Substantia nigra (tissue), 51 donors: ENCODE measurements at places on chromosomes 7 and 10.

- DNase-seq, result no peak
Observed at GRCh38 chr10:128940081-128940480, 527.0 kb upstream of the MGMT start.

GRCh38 chr10:15658069-15658702, 61.5 kb downstream of the ITGA8 start:
- no peak for DNase-seq

GRCh38 chr7:35370687-35371086, 116.8 kb upstream of the TBX20 start:
- no peak for DNase-seq

DNA sequence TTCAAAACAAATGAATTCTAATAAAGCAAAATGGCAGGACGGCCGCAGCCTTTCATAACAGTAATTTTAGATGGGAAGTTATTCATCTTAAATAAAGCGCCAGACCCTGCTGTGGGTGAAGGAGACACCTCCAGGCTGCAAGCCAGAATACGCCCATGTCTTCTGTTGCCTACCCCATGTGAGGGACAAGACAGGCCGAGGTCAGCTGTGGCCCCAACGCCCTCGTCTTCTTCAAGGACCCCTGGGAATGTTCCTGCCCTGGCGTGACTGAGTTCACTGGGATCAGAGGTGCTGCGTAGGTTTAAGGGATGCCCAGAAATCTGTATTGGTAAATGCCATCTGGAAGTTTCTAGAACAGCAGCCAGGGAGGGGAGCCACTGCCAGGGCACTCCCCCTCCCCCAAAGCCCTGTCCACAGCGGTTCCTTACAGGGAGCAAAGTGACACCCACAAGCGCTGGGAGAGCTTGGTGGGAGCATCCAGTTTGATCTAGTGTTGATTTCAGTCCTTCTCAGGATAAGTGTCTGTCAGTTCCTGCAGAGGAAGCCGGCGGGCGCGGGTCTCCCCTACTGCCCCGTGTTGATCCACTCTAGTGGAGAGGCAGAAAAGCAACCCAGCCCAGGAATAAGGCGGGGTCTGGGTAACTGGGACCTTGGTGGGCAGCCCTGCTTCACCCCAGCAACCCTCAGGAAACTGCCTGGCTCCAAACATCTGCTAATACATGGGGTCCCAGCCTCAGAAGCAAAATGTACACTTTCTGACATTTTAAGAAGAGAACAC, 20.6 kb downstream of the PAPOLB start:
- DNase-seq, result no peak

- no peak for DNase-seq
Observed at GRCh38 chr10:34337917-34338316, 477.2 kb downstream of the PARD3 start.

GRCh38 chr10:84118395-84119006, 20.8 kb upstream of the GHITM start:
- no peak for DNase-seq

- no peak for DNase-seq
Observed at GRCh38 chr7:1238450-1238882, 5.8 kb downstream of the UNCX start.

GRCh38 chr7:49714182-49714581, 59.3 kb upstream of the VWC2 start:
- no peak for DNase-seq

- no peak for DNase-seq
Observed at GRCh38 chr7:29723599-29723998, 82.7 kb upstream of the WIPF3 start.

DNA sequence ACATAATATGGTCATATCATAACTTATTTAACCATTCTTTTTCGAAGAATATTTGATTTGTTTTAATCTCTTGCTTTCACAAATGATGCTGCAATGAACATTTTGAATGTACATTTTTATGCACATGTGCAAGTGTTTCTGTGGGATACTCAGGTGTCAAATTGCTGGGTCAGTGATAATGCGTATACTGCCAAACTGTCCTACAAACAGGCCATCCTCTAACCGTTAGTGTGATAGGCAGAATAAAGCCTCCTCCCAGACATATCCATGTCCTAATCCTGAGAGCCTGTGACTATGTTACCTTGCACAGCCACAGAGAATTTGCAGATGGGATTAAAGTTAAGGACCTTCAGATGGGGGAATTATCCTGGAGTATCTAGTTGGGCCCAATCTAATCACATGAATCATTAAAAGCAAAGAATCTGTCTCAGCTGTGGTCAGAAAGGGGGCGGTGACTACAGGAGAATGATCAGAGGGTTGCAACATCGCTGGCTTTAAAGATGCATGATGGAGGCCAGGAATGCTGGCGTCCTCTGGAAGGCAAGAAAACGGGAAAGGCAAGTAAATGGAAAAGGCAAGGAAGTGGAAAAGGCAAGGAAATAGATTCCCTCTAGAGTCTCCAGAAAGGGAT, 46.7 kb downstream of the FZD1 start:
- no peak for DNase-seq

DNA sequence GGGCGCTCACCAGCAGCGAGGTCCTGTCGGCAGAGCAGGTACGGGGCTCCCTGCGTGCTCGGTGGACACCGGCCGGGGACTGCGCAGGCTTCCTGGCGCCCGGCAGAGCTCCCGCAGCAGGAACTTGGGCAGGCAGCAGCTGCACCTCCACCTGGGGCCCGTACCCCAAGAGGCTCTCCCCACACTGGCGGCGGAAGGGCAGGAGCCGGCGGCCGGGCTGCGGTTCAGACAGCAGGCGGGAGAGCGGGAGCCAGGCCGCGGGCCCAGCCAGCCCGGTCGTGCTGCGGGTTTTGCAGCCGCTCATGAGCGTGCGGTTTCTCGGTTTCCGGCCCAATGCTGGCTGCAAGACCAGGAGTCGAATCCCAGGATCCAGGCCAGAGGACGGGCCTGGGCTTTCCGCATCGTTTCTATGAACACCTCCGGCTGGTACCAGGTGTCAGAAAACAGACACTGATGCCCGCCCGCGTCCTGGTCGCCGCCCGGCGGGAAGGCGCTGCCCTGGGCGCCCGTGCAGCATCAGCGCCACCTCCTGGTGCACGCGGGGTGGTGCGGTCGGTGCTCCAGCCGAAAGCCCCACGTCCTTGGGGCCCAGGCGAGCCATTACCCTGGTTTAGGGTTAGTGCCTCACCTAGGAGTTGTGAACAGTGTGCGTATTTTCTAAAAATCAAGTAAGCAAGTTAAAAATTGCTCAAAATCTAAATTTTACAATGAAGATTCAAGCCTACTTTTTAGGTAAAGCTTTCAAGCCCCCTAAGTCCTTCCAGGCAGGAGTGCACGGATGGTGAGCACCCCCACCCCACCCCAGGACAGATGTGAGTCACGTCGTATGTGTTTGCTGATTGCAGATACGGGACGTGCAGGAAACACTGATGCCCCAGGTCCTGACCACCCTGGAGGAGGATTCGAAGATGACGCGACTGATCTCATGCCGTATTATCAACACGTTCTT, 47.4 kb upstream of the PRKAR1B start:
- peak; percentile 25 for DNase-seq

DNA sequence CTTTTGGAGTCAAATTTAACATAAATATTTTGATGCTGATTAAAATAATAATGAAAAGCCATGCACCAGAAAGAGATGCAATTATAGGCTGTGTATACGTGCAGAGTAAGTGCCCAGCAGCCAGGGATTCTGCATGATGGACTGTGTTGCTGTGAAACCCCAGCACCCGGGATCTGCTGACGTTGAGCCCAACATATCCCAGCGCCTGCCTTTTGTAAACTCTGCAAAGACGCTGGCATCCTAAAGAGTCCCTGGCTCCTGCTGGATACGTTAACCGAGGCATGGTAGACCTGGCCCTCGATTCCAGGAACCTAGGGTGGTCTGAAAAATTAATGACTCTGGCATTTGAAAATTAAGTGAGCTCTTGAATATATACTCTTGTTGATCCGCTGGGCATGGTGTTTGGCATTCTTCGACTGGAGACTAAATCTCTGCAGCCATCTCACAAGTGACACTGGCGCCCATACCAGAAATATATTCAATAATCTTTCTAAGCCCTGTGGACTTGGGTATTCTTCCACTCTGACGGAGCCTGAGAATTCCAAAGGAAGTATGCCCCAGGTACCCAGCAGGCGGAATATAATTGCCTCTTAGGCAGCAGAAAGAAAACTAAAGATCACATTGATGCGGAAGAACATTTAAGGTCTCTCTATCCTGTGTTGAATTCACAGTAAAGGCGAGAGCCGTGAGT, 191.2 kb upstream of the SH2B2 start:
- no peak for DNase-seq

DNA sequence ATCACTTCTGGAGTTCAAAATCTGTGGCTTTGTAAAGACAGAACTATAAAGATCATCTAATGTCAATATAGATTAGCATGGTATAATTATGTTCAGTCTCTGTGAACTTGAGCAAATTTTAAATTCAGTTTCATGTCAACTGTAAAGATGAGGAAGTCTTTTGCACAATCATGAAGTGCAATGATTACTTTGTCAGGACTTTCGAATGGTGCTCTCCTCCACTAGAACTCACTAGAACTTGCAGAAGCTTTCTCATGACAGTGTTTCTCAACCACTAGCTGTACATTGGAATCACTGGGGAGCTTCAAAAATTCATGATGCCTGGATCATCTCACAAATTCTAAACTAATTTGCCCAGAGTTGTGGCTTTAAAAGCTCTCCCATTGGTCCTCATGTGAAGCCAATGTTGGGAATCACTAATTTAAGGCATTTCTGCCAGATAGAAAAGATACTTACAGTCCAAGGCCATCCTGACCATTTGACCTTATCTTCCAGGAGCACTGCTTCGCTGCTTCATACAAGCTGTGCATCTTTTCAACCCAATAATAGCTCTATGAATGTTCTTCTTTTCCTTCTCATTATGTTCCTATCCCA, 12.9 kb downstream of the OR2AE1 start:
- DNase-seq, result no peak

DNA sequence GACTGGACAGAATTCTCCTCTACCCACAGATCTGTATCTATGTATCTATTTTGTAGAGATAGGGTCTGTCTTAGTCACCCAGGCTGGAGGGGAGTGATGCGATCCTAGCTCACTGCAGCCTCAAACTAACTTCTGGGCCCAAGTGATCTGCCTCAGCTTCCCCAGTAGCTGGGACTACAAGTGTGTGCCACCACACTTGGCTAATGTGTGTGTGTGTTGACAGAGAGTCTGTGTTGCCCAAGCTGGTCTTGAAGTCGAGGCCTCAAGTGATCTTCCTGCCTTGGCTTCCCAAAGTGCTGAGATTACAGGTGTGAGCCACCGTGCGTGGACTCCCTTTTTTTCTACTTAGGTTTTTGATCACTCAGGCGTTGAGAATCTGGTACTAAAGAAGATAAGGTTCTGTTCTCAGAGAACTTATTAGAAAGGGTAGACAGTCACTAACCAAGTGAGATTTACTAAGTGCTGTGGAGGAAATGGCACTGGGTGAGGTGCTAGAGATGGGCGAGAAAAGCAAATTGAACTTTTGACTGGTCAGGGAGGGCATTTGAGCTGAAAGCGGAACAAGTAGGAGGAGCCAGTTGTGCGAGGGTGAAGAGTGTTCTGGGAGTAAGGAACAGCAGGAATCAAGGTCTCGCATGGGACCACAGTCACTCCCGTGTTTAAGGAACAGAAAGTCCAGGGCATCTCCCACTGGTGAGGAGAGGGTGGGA, 18.0 kb downstream of the NDUFB2 start:
- DNase-seq, result no peak

GRCh38 chr7:98348726-98349474, 52.0 kb downstream of the BAIAP2L1 start:
- DNase-seq, result no peak

- no peak for DNase-seq
Observed at GRCh38 chr7:117572856-117573620, 93.2 kb downstream of the CFTR start.

DNA sequence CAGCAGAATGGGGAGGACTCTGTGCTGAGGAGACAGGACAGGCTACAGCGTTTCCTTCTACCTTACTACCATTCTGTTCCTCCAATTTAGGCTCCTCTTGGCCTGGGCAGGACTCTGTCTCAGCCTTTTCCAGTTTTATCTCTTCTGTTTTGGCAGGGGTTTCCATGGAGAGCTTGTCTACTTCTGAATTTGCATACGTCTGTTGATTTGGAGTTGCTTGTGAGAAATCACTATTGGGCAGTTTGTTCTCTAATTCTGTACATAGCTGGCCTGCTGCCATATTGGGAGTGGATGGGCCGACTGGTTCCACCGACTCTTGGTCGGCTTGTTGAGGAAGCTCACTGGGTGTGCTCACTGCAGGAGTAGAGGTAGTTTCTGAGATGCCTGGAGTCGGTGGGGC, 136.8 kb downstream of the GALNT11 start:
- no peak for DNase-seq

GRCh38 chr7:107931740-107932515, 40.9 kb downstream of the DLD start:
- DNase-seq, result no peak

- no peak for DNase-seq
Observed at GRCh38 chr7:65840446-65840845, 32.4 kb upstream of the VKORC1L1 start.

- no peak for DNase-seq
Observed at GRCh38 chr10:79375321-79376077, 28.2 kb downstream of the PPIF start.

DNA sequence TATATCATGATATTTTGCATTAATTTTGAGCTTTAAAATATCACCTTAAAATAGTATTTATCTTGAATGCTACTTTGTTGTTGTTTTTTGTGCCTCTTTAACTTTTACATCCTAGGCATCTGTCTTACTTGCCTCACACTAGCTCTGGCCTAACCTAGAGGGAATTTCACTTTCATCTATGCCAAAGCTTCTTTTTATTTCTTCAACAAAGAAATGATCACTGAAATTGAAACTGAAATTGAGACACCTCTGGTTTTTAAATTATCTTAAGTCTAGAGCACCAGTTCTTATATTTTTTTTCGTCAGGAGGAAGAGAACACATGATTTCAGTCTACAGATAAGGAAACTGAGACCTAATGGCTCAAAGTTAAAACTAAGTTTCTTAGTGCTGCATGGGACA, 3.5 kb upstream of the SCIN start:
- no peak for DNase-seq

- DNase-seq, result no peak
Observed at GRCh38 chr7:134948736-134949135, 37.6 kb upstream of the AGBL3 start.

GRCh38 chr7:4775848-4776623, 613 bp downstream of the AP5Z1 start:
- DNase-seq, result no peak

GRCh38 chr7:158672975-158673374, 31.6 kb downstream of the NCAPG2 start:
- no peak for DNase-seq

- DNase-seq, result no peak
Observed at GRCh38 chr7:42236266-42236975, 588 bp downstream of the GLI3 start.

- no peak for DNase-seq
Observed at GRCh38 chr10:73262105-73262730, 9.8 kb upstream of the MRPS16 start.

GRCh38 chr10:12214093-12214492, 18.1 kb downstream of the CDC123 start:
- no peak for DNase-seq

DNA sequence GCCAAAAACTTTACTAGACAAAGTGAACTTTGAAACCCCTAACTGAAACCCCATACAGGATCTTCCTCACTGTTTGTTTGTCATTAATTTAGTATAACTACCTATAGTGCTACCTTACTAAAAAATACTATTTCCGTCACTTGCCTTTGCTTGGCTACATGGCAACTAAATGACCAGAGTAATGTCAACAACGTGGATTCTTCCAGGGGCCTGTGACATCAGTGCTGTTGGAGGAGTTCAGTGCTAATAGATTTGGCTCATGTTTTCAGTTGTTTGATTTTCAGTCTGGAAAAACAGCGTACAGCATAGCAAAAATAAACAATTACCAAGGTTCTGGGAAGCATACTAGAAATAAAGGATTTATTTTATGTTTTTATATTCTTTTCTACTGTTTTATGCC, 3.0 kb upstream of the ASB15 start:
- DNase-seq, result no peak
